Stimulated activated CD4-positive, alpha-beta T cell treated with anti-CD3 and anti-CD28 coated beads, TNF-alpha, amount 100 ng/mL, for 1 hour (primary cell): ENCODE measurements at places on chromosomes 7 and 10.

DNA sequence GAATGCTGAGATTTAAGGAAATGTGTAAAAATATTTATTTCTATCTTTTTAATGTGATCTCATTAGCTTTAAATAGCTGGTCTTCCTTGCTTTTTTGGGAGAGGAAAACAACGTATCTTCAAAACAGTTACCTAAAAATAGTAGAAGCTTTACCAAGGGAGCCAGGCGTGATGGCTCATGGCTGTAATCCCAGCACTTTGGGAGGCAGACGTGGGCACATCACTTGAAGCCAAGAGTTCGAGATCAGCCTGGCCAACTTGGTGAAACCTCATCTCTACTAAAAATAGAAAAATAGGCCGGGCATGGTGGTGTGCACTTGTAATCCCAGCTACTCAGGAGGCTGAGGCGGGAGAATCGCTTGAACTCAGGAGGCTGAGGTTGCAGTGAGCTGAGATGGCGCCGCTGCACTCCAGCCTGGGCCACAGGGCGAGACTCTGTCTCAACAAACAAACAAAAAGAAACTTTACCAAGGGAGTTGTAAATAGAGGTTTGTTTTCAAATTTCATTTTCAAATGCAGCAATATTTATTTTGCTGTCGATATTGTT is 48.4 kb upstream of the ITGB1 start:
- DNase-seq: no peak

- no peak for DNase-seq
Measured at GRCh38 chr10:104472957-104473745, 119.5 kb downstream of the CFAP58 start.

DNA sequence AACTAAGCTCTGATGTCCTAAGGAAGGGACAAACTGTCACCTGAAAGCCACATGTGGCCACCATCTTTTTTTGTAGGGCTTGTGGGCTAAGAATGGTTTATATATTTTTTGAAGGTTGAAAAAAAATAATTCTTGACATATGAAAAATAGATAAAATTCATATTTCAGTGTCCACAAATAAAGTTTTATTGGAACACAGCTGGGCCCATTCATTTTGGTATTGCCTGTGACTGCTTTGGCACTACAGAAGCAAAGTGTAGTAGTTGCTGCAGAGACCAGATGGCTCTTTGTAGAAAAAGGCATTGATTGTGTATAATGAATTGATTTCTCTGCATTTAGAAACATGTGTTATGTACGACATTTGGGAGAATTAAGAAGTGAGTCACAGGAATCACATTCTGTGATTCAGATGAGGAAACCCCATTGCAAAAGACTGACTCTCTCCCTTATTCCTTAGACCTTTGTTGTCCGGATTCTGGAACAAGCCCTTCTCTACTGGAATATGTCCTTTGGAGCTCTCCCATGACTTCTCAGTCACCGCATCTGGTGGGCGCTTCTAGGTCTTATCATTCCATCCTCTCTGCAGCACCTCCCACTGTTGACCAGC is 438.7 kb downstream of the LRMDA start:
- DNase-seq: no peak

DNA sequence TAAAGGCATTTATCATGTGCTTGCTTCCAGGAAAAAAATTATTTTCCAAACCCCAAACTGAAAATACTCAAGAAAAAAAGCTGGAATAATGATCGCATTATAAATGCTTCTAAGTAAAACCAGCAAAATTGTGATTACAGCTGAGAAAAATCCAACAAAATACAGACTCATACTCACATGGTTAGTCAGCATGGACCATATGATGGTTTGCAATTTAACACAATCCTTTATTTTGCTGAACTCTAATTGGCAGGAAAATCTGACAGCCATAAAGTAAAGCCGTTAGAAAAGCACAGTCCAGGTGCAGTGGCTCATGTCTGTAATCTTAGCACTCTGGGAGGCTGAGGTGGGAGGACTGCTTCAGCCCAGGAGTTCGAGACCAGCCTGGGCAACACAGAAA is 59.6 kb downstream of the BRI3 start:
- no peak for DNase-seq

- DNase-seq: no peak
Measured at GRCh38 chr10:28047061-28047460, 48.2 kb upstream of the ODAD2 start.
